ENCODE measurements at places on chromosomes 16 and 17.

- DNase-seq = no peak
These were observed 23.5 kb upstream of the RPL13 start for GRCh38 chr16:89536886-89537548.

DNA sequence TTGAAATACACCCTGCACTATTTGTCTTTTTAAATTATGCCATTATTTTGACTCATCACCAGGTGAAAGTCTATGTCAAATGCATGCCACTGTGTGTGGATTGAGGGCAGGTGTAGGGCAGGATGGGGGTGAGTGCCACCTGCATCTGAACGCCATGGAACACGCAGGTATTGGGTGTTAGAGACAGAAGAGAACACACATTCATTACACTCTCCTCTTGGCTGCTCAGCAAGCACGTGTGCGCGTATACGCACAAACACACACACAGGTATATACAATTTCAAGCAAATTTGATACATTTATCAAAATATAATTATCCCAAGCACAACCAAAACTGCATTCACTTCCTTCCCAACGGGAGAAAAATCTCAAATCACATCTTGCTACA lies 268.9 kb downstream of the NTN1 start:
- no peak for DNase-seq

GRCh38 chr17:79340333-79341221 lies 266.0 kb downstream of the ENGASE start:
- DNase-seq = no peak

DNA sequence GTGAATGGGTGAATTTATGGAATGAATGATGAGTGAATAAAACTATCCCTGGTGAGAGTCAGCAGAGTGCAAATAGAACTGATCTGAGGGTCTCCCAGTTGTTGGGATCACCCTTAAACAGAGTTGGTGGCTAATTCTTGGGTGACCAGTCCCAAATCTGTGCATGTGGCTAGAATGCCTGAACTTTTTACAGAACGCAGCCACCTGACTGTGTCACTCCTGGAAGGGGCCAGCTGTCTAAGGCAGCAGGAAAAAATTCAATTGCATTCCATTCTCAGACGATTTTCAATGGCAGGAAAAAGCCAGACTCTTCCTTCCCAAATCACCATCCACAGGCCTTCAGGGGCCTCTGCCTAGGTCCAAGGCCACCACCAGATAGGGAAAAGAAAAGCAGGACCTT lies 43.5 kb downstream of the BEAN1 start:
- DNase-seq = no peak

- DNase-seq = no peak
These were observed 624.4 kb upstream of the C16orf82 start for GRCh38 chr16:26442321-26442720.

Data from NCI-H2081 (cell line).